ENCODE measurements at places on chromosomes 7 and 10.

GRCh38 chr10:43706166-43706565 lies 57.5 kb upstream of the ZNF32 start:
- no peak for DNase-seq

DNA sequence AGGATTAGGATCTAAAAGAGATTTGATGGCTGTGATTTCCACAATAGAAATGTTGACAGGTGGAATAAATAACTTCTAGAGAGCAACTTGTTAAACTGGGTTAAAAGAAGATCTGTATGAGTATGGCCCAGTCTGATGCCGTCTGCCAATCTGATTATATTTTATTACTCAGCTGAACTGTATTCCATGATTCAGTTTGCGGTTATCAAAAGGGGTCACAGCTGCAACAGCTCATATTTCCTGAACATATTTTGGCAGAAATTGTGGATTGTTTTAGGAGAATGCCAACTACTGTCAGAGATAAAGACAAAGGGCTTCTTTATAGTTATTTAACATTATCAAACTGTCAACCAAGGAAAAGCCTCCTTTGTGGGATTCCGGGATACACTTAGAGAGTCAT lies 244.8 kb upstream of the MINDY3 start:
- DNase-seq: no peak

DNA sequence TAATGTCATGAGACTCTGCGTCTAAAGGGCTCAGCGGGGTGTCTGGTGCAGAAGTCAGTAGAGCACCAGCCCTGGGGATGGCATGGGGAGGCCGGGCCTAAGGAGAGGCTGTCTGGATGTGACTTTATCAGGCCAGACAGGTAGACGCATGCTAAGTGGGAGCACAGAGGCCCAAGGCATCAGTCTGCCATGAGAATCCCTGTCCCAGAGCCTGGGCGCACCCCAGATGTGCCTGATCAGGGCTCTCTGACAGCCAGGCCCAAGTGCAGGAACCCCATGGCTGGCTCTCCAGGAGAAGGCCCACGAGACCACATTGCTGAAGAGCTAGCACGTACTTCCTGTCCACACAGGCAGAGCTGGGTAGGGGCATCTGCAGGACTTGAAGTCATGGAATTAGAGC lies 48.0 kb upstream of the CPXM2 start:
- no peak for DNase-seq

DNA sequence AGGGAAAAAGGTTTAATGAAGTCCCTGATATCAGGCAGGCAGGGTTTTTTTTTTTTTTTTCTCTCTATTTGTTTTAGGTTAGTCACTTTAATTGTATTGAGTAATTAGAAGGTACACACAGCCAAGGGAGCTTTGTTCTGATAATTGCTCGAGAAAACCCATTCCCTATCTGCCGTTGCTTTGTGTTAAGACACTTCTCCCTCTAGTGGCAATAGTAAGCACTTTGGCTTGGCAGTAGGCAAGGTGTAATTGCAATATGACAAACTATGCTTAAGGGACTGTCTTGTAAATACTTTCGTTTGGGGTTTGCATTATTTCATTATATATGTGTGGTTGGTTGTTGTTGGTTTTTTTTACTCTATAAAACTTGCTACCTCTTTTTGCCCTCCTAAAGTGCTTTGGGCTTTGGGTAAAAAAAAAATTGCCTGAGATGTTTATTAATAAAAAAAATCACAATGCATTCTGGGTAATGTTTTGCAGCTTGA lies 113.4 kb downstream of the BTRC start:
- DNase-seq: no peak
